ENCODE measurements at places on chromosomes 4 and X.

GRCh38 chr4:102578270-102578669, 77.1 kb downstream of the NFKB1 start:
- DNase-seq = no peak

- DNase-seq = no peak
These were observed 10.1 kb upstream of the CPLX1 start for GRCh38 chr4:836003-836511.

DNA sequence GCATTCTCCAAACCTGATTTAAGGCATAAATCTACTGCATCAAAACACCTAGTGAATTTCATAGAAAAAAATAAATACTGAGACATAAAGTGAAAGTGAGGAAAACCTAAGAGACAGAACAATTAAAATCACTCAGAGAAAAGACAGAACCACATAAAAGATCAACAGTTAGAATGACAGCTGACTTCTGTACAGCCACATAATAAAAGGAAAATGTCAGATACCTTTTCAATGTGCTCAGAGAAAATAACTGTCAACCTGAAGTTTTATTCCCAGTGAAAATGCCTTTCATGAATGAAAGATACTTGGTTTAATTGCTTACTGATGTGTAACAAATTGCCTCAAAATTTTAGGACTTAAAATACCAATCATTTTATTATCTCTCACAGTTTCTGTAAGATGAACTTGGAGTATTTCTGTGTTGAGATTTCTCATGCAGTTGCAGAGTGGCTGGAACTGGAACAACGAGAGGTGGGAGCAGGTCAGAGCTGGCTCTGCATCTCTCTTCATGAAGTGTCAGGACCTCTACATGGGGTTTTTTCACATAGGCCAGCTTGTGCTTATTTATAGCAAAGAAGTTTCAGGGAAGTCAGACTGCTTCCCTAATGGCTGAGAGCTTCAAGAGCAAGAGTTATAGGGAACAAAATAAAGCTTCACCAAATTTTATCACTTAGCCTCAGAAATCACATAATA, 11.9 kb upstream of the POF1B start:
- no peak for DNase-seq

DNA sequence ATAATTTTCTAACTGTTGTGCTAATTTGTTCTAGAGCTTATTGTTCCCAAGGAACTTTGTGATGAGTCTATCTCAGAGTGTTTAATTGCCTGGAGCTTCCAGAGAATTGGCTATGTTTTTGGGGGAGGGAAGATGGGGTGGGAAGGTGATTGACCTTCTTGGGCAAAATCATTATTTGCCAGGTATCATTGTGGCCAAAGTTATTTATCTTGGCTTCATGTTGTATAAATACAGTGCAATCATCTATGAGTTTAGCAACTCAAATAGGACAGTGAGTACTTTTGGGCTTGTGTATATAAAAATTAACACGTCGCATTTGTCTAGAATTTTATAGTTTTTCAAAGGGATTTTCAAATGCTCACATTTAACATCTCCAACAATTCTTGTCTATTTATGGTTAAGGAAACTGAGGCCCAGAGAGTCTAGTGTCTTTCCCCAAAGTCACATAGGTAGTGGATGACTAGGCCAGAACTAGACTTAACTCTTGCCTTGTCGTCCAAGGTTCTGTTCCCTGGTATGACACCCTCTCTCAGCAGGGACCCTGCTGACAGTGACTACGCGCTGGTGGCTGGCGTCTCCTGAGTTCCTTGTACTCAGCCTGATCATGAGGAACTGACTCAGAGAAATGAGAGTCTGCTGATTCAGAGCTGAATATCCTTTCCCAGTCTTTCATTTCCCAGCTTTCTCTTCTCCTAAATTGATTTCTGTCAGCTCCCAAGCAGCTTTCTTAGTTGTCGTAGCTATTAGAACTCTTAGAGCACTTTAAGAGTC, 27.7 kb downstream of the FNIP2 start:
- DNase-seq = no peak

Measured in Caco-2 (cell line).